Uterus (tissue), 4 donors: ENCODE measurements at places on chromosomes 7 and 10. TPM values are rescaled to one million over a fixed set of nuclear protein-coding genes. Genes with fewer than 3 reads are reported as not detected.

BTRC gene
- 26.5 TPM for total RNA-seq

RELN gene
- 2.9 TPM for total RNA-seq

SMKR1 gene
- total RNA-seq, result 0.35 TPM

FGL2 gene
- total RNA-seq, result 20.9 TPM

AKR1D1 gene
- not detected for total RNA-seq

LIPF gene
- total RNA-seq, result not detected

GIMAP1 gene
- total RNA-seq, result 4.0 TPM

STOX1 gene
- total RNA-seq, result 7.7 TPM

AGAP6 gene
- total RNA-seq, result 6.2 TPM

LRMDA gene
- total RNA-seq, result 2.8 TPM

ATRNL1 gene
- 137 TPM for total RNA-seq

NAT16 gene
- not detected for total RNA-seq

MYPN gene
- total RNA-seq, result not detected

GARIN1A gene
- total RNA-seq, result not detected

MRM2 gene
- total RNA-seq, result 4.9 TPM

PDE6C gene
- total RNA-seq, result not detected

CFAP70 gene
- 11.3 TPM for total RNA-seq

NEUROG3 gene
- total RNA-seq, result not detected

PIK3AP1 gene
- 6.8 TPM for total RNA-seq
